ENCODE measurements at places on chromosomes 4 and X. TPM values are rescaled to one million over a fixed set of nuclear protein-coding genes. Genes with fewer than 3 reads are reported as not detected.

The RAB41 gene
- total RNA-seq, result not detected

The ERVMER34-1 gene
- total RNA-seq, result 85.6 TPM

The NAP1L3 gene
- not detected for total RNA-seq

The DSPP gene
- total RNA-seq, result not detected

The ATP2B3 gene
- not detected for total RNA-seq

The CEP135 gene
- total RNA-seq, result 10.5 TPM

The SLC9B1 gene
- 1.7 TPM for total RNA-seq

The UGT2B17 gene
- 0.19 TPM for total RNA-seq

The SERTM2 gene
- 1.1 TPM for total RNA-seq

The IL1RAPL1 gene
- not detected for total RNA-seq

The CFP gene
- 0.34 TPM for total RNA-seq

The GYPB gene
- total RNA-seq, result not detected

The MAGEC2 gene
- not detected for total RNA-seq

The AKAP14 gene
- total RNA-seq, result not detected

The PABPC1L2B gene
- total RNA-seq, result not detected

The DGKK gene
- total RNA-seq, result 2.5 TPM

The HELT gene
- not detected for total RNA-seq

The MSANTD1 gene
- 0.95 TPM for total RNA-seq

The SMIM43 gene
- total RNA-seq, result not detected

The LRIT3 gene
- 0.35 TPM for total RNA-seq

Measured in Caco-2 (cell line).